Dermis blood vessel endothelial cell (primary cell): ENCODE measurements at places on chromosomes 6 and 20. TPM values are rescaled to one million over a fixed set of nuclear protein-coding genes. Genes with fewer than 3 reads are reported as not detected.

The CGA gene
- not detected in 2 replicates for total RNA-seq

The WRNIP1 gene
- total RNA-seq = 73.6 and 77.3 TPM in 2 replicates

The MROH8 gene
- 0.74 and 1.5 TPM in 2 replicates for total RNA-seq

The CNKSR3 gene
- total RNA-seq = 12.1 and 15.5 TPM in 2 replicates

The MYB gene
- total RNA-seq = 0.17 and 0.19 TPM in 2 replicates

The CTNNBL1 gene
- total RNA-seq = 32.8 and 35.8 TPM in 2 replicates

The EEF1E1 gene
- 64.0 and 99.4 TPM in 2 replicates for total RNA-seq

The ID1 gene
- 768 and 1,287 TPM in 2 replicates for total RNA-seq
